ENCODE measurements at places on chromosomes 3 and 15. TPM values are rescaled to one million over a fixed set of nuclear protein-coding genes. Genes with fewer than 3 reads are reported as not detected.

The LIPH gene
- not detected for total RNA-seq

The ENTPD3 gene
- total RNA-seq = 0.38 TPM

The LRRC2 gene
- total RNA-seq = 95.5 TPM

The DUOX1 gene
- total RNA-seq = 0.54 TPM

The TNFAIP8L3 gene
- 0.61 TPM for total RNA-seq

The SPTBN5 gene
- total RNA-seq = 0.22 TPM

The FAM107A gene
- total RNA-seq = 10.8 TPM

- peaks cover 5% of the 10 kb centered on the region for H3K4me1 ChIP-seq
- no peak for DNase-seq
- H3K36me3 ChIP-seq = peaks cover 68% of the 10 kb centered on the region
Measured at GRCh38 chr3:81592101-81592500, 169.3 kb downstream of the GBE1 start.

GRCh38 chr15:100949691-100950090 is 30.5 kb downstream of the LRRK1 start:
- H3K27ac ChIP-seq = no peak overlapping the region
- no peaks in the 10 kb centered on the region for H3K4me1 ChIP-seq
- H3K36me3 ChIP-seq = no peaks in the 10 kb centered on the region
- H3K27me3 ChIP-seq = no peaks in the 10 kb centered on the region

DNA sequence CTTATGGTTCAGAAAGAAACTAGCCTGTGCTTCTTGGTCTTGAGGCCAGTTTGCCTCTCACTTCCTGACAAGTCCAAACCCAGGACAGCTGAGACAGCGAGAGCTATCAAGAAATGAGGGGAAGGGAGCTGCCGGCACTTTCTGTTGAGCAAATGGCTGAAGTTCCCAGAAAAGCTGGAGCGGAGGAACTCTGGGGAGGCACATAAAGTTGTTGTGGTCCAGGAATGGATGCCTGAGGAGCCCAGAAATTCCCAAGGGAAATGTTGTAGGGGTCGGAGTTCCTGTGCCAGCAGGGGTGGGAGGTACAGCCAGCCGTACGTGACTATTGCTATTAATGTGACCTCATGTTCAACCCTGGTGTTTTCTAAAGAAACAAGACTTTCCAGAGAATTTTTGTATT is 98.8 kb upstream of the TNFAIP8L3 start:
- H3K27me3 ChIP-seq = no peaks in the 10 kb centered on the region
- H3K4me3 ChIP-seq = no peak overlapping the region
- no peaks in the 10 kb centered on the region for H3K36me3 ChIP-seq
- H3K4me1 ChIP-seq = peaks cover 18% of the 10 kb centered on the region
- no peak overlapping the region for H3K27ac ChIP-seq
- DNase-seq = no peak

GRCh38 chr15:101310508-101310907 is 15.5 kb upstream of the SNRPA1 start:
- no peaks in the 10 kb centered on the region for H3K4me1 ChIP-seq
- H3K27ac ChIP-seq = no peak overlapping the region
- H3K36me3 ChIP-seq = peaks cover 41% of the 10 kb centered on the region
- no peaks in the 10 kb centered on the region for H3K27me3 ChIP-seq
- DNase-seq = no peak

DNA sequence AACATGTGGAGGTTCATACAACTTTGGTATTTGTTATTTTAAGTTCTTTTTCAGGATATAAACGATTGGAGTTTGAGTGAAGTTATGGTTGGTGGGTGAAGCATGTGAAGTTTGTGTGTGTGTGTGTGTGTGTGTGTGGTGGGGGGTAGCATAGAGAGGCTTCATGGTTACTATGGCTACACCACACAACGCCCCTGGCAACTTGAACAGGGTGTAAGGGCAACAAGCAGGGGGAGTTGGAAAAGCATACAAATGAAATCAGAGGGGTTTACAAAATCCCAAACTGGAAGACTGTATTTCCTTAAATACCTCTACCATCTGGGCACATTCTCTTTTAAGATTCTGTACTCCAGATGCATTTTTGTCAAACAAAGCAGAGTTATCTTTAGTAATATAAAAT is 207.5 kb downstream of the SV2B start:
- H3K27me3 ChIP-seq = no peaks in the 10 kb centered on the region
- no peak overlapping the region for H3K4me3 ChIP-seq
- no peaks in the 10 kb centered on the region for H3K36me3 ChIP-seq
- peaks cover 4% of the 10 kb centered on the region for H3K4me1 ChIP-seq
- no peak overlapping the region for H3K27ac ChIP-seq

DNA sequence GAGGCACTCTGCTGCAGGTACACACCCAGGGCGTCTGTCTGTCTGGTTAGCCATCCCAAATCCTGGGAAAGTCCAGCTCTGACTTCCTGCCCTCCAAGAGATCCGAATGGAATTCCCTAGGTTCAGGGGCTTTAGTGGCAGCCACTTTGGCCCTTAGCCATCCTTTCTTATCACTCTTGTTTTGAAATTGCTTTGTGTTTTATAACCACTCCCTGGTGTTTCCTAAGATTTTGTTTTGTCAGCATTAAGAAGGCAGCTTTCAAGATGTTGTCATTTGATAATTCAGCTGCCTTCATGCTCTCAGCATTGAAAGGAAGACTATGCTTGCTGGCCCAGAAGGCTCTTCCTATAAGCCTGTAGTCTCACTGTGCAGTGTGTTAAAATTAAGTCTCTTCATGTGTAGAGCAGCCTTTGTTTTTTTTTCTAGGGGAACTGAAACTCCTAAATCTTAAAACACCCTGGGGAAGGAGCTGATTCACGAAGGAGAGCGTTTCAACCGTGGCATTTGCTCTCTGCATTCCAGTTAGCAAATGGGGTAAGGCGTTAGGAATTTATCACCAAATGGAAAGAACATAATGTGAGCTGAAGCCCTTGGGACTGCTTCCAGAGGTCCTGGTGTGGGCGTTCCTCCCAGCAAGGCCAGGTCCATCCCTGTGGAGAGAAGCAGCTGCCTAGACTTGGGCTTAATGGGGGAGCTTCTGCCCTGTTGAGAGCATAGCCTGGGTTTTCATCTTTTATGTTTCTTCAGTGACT is 14.2 kb upstream of the CLEC3B start:
- no peak overlapping the region for H3K4me3 ChIP-seq
- peak; percentile 71 for DNase-seq
- H3K27ac ChIP-seq = peak overlapping the region; percentile 72
- peaks cover 2% of the 10 kb centered on the region for H3K36me3 ChIP-seq
- no peaks in the 10 kb centered on the region for H3K27me3 ChIP-seq

- no peaks in the 10 kb centered on the region for H3K36me3 ChIP-seq
- no peak within 1 kb of the TSS for H3K27ac ChIP-seq
- peaks cover 15% of the 10 kb centered on the region for H3K27me3 ChIP-seq
- peak within 1 kb of the TSS; percentile 66 for H3K4me3 ChIP-seq
- DNase-seq = peak; percentile 50
- no peaks in the 10 kb centered on the region for H3K4me1 ChIP-seq
Measured at GRCh38 chr15:51094606-51095569, at the start of gene TNFAIP8L3. TSS of gene TNFAIP8L3 (minus strand) at chr15:51094906. CDS start at chr15:51094595, 311 bp downstream.

DNA sequence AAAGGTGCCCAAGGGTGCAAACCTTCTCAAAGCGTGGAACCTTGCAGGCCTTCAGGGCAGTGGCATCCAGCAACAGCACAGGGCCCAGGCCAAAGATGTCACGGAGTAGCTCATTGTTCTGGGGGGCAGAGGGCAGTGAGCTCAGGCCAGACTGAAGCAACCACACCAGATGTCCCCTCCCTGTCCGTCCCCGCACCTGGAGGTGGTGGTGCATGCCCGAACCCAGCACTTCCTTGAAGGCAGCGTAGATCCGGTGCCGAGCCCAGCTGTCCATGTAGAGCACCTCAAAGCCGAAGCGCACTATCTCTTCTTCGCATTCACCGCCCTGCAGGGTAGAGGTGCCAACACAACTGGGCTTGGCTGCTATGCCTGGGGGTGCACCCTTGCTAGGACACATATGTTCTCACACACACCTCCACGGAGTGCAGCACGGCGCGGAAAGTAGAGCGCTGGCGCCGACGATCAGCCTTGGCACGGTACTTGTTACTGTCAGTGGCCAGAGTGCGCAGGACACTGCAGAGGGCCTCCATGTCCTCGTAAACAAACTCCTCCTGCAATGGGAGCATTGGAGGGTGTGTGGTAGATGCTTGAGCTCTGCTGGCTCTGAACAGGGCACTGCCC is 3.7 kb downstream of the IFRD2 start:
- H3K27me3 ChIP-seq = no peaks in the 10 kb centered on the region
- peaks cover 19% of the 10 kb centered on the region for H3K4me1 ChIP-seq
- H3K4me3 ChIP-seq = no peak overlapping the region
- no peak overlapping the region for H3K27ac ChIP-seq
- peaks cover 46% of the 10 kb centered on the region for H3K36me3 ChIP-seq
- no peak for DNase-seq

DNA sequence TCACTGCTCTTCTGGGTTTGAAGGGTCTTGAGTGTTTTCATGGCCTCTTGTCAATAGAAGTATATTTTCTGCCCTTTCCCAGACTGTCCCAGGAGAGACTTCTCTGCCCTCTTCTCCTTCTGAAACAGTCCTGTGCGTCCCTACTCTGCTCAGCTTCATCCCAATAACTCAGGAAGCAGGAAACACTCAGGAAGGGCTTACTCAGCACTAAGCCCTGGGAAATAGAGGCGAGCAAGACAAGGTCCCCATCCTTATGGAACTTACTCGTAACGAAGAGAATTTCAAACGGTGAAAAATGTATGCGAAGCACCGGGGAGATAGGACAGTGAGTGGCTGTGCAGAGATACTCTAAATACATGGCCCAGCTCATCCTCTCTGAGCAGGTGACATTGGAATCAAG is 52.8 kb upstream of the TFRC start:
- H3K27me3 ChIP-seq = no peaks in the 10 kb centered on the region
- H3K27ac ChIP-seq = no peak overlapping the region
- H3K36me3 ChIP-seq = no peaks in the 10 kb centered on the region
- H3K4me3 ChIP-seq = no peak overlapping the region

GRCh38 chr3:194061421-194062030 is 74.4 kb upstream of the HES1 start:
- H3K36me3 ChIP-seq = no peaks in the 10 kb centered on the region
- H3K27ac ChIP-seq = no peak overlapping the region
- no peaks in the 10 kb centered on the region for H3K27me3 ChIP-seq
- DNase-seq = no peak
- peaks cover 48% of the 10 kb centered on the region for H3K4me1 ChIP-seq

DNA sequence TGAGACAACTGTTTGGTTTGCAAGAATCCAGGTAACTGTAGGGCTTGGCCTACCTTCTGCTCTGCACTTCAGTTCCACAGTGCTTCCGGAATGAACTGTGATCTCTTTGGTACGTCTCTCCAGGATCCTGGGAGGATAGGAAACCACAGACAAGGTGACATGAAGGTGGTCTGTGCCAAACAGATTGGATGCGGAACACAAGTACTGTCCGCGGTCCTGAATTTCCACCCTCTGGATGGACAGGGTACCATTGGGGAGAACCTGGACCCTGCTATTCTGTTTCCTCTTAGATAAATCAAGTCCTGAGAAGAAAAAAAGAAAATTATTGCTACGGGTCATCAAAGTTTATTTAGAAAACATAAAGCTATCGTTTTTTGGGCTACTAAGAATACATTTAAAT is 17.3 kb downstream of the IGSF10 start:
- DNase-seq = no peak
- H3K27me3 ChIP-seq = no peaks in the 10 kb centered on the region
- H3K36me3 ChIP-seq = no peaks in the 10 kb centered on the region
- H3K27ac ChIP-seq = no peak overlapping the region
- no peaks in the 10 kb centered on the region for H3K4me1 ChIP-seq
- H3K4me3 ChIP-seq = no peak overlapping the region

DNA sequence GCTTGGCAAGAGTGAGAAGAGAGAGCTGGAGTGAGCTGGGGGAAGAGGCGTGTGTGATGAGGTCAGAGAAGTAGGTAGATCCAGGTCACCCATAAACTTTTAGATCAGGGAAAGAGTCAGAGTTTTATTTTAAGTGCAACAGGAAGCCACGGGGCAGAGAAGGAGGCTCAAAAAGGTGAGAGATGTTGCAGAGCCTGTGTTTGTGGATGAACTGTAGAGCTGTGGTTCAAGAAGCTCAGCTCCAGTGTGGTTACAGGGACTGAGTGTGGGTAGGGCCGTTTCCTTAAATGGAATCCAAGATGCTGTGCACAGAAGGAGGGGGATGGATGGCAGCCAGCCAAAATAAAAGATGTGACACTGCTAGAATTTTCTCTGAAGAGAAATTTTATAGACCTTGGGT is 337.2 kb downstream of the SATB1 start:
- peaks cover 3% of the 10 kb centered on the region for H3K27me3 ChIP-seq
- no peaks in the 10 kb centered on the region for H3K36me3 ChIP-seq
- DNase-seq = no peak
- no peak overlapping the region for H3K27ac ChIP-seq
- no peaks in the 10 kb centered on the region for H3K4me1 ChIP-seq

GRCh38 chr3:168859143-168859542 is 763.4 kb upstream of the GOLIM4 start:
- no peak overlapping the region for H3K4me3 ChIP-seq
- DNase-seq = no peak
- H3K27ac ChIP-seq = no peak overlapping the region
- H3K36me3 ChIP-seq = no peaks in the 10 kb centered on the region

DNA sequence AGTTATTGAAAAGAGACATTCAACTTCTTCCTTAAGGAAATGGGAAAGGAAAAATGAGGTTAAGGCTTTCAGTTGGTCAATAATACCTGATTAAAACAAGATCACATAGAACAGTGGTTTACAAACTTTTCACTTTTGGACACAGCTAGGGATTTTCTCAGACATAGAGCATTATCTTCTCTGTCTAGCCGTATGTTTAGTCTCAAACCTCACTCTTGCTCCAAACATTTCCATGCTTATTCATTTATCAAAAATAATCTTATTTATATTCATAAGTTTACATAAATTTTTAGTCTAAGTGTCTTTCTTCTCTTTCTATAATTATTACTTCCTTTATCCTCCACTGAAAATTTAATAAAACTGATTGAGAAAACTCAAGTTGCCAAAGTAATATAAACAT is 114.2 kb upstream of the AZI2 start:
- H3K4me1 ChIP-seq = no peaks in the 10 kb centered on the region
- H3K27me3 ChIP-seq = no peaks in the 10 kb centered on the region
- H3K27ac ChIP-seq = no peak overlapping the region
- no peak overlapping the region for H3K4me3 ChIP-seq
- no peak for DNase-seq

GRCh38 chr3:10274601-10275000 is 18.1 kb downstream of the GHRL start:
- DNase-seq = no peak
- no peaks in the 10 kb centered on the region for H3K27me3 ChIP-seq
- H3K27ac ChIP-seq = peak overlapping the region; percentile 65
- no peak overlapping the region for H3K4me3 ChIP-seq
- peaks cover 7% of the 10 kb centered on the region for H3K36me3 ChIP-seq

DNA sequence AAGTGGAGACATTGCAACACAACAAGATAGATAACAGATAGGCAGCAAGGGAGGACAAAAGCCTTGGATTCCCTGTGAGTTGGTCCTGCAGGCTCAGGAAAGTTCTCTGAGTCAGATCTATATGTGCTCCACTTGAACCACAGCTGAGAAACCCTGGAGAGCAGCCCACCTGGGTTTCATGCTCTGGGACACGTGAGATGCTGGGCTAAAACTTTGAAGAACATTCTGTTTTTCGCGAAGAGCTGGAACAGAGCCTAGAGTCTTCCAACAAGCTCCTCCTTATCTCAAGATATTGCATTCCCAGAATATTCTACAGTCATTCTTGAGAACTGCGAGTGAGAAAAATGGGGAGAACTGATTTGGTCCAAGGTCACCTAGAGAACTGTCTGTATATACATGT is 583.0 kb upstream of the ROBO1 start:
- H3K4me3 ChIP-seq = no peak overlapping the region
- no peaks in the 10 kb centered on the region for H3K27me3 ChIP-seq
- no peak overlapping the region for H3K27ac ChIP-seq
- no peak for DNase-seq
- H3K4me1 ChIP-seq = no peaks in the 10 kb centered on the region

- H3K36me3 ChIP-seq = peaks cover 8% of the 10 kb centered on the region
- H3K4me3 ChIP-seq = no peak overlapping the region
- no peaks in the 10 kb centered on the region for H3K4me1 ChIP-seq
- no peaks in the 10 kb centered on the region for H3K27me3 ChIP-seq
Measured at GRCh38 chr3:161266731-161267150, 45.6 kb downstream of the NMD3 start.

Measured in psoas muscle (tissue), 8 donors.